ENCODE measurements at places on chromosomes 11 and 22.
A peak's percentile ranks its signal among the peaks of the same experiment; 100 is the strongest.

DNA sequence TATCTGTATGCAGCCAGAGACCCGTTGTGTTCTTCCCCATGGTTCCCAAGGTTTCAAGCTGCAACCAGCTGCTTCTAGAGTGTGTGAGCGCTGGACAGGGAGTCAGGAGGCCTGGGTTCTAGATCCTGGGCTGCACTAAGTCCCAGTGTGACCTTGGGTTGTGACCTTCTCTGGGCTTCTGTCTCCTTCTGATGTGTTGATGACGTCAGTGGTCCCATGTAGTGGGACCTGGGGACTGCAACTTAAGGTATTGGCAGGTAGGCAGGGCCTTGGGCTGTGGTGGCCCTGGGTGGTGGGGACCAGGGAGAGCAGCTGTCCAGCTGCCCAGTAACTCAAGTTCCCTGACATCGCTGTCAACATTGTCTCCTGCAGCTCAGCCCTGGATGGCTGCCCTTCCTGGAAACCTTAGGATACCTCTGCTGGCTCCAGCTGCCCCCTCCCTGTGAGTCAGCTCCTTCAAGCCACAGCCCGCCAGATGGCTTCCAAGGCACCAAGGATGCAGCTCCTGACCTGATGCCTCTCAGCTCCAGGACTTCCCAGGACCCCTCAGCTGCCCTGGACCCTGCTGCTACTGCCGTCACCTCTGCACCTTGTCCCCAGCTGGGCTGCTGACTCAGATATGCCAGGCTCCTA lies 1.3 kb upstream of the PVALB start:
- DNase-seq = no peak

GRCh38 chr11:61699737-61700160 lies 19.6 kb downstream of the DAGLA start:
- DNase-seq = no peak

DNA sequence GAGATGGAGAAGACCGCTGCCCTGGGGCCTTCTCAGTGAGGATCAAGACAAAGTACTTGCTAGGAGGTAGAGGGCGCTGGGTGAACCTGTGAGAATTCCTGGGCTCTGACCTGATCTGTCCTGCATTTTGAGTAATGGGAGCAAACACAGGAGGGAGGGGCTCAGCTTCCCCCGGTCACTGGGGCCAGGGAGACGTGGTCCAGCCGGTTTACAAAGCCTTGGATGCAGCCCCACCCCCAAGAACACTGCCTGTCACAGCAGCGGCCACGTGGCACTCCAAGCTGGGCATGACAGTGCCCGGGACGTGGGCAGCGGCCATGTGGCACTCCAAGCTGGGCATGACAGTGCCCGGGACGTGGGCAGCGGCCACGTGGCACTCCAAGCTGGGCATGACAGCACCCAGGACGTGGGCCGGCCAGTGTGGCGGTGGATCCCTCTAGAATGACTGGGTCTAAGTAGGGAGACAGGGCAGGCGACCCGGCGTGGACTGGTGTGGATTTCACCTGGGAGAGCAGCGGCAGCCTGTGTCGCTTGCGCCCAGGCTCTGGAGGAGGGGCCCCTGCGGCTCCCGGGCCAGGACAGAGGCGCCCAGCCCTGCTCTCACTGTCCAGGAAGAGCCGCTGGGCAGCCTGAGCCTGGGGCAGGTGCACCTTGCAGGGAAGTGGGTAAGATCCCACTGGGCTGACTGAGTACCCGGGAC lies 2.5 kb upstream of the TTLL8 start:
- no peak for DNase-seq

DNA sequence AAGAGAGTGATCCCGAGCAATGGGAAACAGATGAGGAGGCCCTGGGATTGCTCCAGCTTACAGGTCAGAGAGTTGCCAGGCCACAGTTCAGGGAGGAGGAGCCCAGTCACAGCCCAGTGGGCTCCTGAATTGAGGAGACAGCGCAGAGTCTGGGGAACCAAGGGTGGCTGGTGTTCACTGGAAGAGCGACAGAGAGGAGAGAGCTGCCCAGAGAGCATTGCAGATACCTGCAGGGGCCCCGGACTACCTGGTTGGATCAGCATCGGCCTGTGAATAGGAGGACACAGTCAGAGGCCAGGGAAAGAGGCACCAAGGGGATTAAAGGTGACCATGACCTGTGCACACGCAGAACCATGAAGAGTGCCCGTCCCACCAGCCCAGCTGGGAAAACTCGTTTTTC lies 648.6 kb downstream of the TBC1D22A start:
- no peak for DNase-seq

DNA sequence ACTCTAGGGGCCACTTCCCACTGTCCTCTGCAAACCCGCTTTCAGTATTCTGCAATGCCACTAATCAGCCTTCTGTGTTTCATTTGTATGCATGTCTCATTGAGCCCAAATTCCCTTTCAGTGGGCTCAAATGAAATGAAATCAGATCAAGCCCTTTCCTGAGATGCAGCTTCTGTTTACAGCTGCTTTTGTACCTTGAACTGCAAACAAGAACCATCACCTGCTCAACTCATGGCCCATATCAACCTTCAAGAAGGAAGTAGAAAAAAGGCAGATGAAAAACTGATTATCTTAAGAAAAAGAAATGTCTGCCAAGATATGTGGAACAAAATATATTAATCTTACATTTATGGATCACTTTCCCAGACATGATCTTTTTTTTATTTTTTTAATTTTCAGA lies 141.1 kb upstream of the ARHGAP42 start:
- DNase-seq = no peak

- DNase-seq = no peak
These were observed 37.6 kb downstream of the PTPRJ start for GRCh38 chr11:48017831-48018527.

DNA sequence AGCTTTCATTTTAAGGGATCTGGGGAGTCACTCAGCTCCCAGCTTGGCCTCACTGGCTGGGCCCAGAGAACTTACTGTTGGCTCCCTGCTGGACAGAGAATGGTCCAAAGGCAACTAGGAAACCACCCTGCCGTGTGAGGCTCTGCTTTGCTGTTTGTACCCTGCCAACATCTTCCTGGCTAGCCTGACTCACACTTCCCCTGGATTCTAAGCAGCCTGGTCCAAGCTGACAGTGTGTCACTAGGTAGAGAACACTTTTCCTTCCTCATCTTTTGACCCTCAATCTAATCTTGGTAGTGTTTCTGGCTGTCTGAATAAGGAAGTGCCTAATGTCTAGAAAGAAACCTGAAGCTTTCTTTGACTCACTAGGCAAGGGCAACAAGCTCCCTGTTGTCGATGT lies 76.7 kb downstream of the FAR1 start:
- DNase-seq = no peak

DNA sequence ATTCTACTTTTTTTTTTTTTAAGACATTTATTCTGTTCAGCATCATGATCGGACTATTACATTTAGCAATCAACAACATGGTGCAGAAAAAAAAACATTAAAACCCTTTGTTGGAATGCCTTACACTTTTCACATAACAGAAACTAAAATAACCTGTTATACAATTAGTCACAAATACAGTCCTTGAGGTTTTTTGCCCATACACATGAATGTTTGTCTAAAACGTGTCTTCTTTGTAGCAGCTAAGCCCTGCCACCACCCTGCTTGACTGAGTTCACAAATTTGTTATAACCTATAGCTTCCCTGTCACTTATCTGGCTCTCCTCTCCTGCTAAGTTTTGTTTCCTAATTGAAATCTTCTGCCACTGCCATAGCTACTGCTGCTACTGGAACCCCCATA lies 75.4 kb upstream of the ARHGAP20 start:
- no peak for DNase-seq

- no peak for DNase-seq
These were observed 130.9 kb downstream of the UVRAG start for GRCh38 chr11:75945947-75946346.

GRCh38 chr11:2699185-2699530 lies 636 bp downstream of the KCNQ1OT1 start:
- DNase-seq = peak; percentile 32

- no peak for DNase-seq
These were observed 89.3 kb downstream of the BDNF start for GRCh38 chr11:27610946-27611345.

- DNase-seq = no peak
These were observed 16.6 kb downstream of the ASCC2 start for GRCh38 chr22:29821291-29822016.

GRCh38 chr22:50599816-50600455 lies 657 bp upstream of the MAPK8IP2 start:
- peak; percentile 74 for DNase-seq

DNA sequence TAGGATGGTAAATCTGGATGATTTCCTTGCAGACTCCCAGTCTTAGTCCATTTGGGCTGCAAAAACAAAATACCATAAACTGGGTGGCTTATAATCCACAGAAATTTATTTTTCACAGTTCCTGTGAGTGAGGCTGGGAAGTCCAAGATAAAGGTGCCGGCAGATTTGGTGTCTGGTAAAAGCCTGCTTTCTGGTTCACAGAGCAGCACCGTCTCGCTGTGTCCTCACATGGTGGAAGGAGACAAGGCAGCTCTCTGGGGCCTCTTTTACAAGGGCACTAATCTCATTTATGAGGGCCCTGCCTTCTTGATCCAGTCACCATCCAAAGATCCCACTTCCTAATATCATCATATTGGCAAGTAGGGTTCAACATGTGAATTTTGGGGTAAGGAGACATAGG lies 8.9 kb downstream of the USP47 start:
- DNase-seq = no peak

DNA sequence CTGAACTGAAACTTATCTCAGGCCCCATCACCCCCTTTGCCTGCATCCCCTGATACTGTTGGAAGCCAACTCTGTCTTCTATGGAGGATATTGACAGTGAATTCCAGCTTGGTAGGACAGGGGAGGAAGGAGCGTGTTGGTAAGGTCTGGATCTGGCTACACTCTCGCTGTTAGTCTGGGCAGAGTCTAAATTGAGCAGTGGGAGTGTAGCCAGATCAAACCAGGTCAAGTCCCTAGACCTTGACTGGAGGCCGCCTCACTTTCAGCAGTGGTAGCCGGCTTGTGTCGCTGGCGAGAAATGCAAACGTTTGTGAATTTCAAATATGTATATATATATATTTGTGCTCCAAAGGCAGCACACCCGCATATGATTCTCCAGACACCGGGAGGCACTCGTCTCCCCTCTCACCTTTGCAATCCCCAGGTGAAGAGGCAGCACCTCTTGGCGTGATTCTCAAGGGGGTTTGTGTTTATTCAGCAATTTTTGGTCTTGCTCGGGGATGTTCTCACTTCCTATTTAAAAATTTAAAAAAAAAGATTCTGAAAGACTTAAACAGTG lies 26.7 kb downstream of the DHCR7 start:
- no peak for DNase-seq

Data from right hindlimb (tissue), 1 donor.